Cardiac fibroblast (primary cell): ENCODE measurements at places on chromosomes 1 and 21.
A peak's percentile ranks its signal among the peaks of the same experiment; 100 is the strongest.

GRCh38 chr1:184890539-184890973 lies 83.8 kb downstream of the NIBAN1 start:
- peak; percentile 61 for DNase-seq

DNA sequence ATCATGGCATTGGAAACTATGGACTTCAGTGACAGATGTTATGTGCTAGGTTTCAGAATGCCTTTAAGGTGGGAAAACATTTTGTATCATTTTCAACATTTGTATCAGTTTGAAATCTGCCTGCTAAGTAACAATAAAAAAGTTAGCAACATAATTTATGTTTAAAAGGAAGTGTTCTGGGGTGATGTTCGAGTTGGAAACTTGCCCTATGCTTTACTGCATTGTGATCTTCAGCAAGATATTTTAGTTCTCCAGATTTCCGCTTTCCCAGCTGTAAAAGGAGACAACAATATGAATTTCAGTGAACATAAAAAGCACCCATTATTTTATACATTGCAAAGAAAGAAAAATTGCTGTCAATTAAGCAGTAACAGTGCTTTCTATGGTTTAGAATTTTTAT lies 187.4 kb downstream of the DISC1 start:
- DNase-seq = no peak

DNA sequence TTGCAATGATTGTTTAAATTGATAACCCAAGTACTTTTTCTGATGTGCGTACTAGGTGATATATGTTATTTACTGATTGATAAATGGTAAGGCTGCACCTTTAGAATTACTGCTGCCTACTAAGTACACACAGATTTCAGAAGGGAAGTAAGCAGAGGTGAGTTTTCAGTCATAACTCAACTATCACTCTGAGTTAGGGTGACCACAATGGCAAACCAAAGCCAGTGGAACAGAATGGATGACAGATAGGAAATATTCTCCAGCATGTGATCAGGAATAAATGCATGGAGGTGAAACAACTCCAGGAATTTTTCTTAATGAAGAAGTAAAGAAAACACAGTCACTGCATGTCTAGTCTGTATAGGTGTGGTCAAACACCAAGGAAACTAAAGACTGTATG lies 7.5 kb upstream of the KCNJ15 start:
- DNase-seq = no peak

DNA sequence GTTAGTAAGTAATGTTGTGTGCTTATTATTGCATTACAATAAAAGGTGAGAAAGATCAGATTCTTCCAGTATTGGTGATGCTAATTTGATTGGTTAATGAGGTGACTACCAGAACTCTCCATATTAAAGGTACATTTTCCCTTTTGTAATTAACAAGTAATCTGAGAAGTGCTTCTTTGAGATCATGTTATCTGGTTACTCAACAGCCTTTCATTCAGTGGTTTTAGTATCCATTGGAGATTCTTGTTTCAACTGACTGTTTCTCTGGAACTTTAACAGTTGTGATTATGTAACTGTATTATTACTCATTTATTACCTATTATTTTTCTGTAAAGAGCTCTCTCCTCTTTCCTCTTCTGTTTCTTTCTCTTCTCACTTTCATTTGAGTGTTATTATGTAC lies 86.7 kb downstream of the PEX14 start:
- peak; percentile 47 for DNase-seq
